ENCODE measurements at places on chromosomes 6 and 20.

DNA sequence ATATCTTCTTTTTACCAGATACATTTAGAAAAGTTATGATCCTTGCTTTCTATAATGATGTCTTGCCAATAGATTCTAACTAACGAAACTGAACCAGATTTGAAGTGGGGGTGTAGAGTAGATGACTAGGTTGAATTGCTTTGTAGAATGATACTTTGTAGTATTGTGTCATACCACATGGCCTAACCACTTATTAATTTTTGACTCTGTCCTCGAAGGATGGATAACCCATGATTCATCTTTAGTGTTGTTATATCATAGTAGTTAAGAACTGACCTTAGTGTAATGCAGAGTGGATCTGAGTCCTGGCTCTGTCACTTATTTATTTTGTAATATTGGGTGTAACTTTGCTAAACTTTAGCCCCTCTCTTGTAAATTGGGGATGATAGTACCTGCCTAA is 4.5 kb downstream of the PHF3 start:
- no peak for DNase-seq

- no peak for DNase-seq
Measured at GRCh38 chr6:89045576-89045975, 35.0 kb upstream of the PNRC1 start.

DNA sequence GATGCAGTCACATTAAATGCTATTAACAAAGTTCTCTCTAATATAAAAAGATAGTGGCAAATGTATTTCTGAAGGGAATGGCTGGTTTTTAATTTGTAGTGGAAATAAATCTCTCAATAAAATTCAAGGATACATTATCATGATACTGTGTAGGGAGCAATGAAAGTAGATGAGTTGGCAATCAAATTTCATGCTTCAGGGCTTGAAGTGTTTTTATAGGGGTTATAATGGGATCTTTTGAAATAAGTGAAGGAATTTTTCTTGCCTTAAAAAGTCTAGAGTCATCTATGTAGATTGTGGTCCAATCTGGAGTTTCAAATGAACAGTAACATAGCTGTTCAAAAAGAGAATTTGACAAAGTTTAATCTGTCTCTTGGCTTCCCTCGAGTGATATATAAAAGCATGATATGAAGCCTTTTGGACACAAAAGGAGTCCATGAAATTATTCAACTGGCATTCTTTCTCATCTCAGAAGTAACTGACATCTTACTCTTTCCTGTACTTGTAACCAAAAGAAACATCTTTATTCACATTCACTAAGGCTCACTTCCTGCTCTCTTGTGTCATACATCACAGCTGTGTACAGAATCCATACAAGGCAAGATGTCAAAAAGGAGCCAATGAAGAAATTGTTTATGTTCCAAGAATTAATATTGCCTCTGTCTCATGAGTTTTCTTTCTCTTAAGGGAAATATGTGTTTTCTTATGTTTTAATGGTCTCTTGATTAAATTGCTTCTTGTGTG is 591.0 kb upstream of the GJE1 start:
- no peak for DNase-seq

DNA sequence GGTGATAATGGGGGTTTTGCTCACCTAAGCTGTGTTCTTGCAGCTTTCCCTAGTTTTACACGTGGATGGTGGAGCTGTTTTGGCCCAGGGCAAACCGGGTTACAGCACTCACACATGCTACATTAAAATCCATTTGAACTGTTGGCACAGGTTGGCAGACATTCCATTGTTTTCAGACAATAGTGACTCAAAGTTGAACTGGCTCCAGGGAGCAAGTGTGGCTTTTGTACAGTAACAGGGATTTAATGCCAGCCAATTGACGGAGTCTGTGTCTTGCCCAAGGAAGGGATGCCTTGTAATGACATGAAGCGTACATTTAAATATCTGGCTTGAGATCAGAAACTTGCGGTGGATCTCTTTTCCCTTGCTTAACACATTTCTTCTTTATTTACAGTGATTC is 183.1 kb downstream of the DTNBP1 start:
- DNase-seq, result no peak

DNA sequence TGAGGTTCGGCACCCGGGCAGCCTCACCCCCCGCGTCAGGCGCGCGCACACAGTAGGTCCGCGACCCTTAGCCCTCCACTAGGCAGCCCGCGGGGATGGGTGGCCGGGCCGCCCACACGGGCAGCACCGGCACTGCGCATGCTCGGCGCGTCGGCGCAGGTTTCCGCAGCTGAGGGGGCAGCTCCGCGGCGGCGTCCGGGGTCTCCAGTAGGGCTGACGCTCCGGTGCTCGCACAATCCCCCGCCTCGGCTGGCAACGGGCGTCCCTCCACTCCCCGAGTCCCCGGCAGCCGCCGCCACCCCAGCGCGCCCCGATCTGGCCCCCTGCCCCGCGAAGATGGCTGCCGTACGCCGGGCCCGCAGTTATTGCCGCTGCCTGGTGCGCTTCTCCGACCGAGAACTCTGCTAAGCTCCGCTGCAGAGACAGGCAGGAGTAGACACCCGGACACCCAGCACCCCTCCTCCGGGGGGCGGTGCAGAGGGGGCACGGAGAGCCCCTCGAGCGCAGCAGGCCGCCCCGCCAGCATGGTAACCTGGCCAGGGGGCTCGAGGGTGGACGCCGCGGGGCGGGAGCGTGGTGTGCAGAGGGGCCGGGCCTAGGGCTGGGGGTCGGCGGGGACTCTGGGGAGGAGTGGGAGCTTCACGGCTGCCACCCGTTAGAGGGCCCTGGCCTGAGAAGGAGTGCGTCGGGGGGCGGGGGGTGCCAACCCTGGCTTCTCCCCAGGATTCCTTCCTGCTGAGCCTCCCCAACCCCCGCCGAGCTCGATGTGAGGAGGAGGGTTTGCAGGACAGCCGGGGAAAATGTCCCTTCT is at the start of gene FBXO9:
Gene FBXO9, plus strand, starts transcription at position 139 of the 811 bp plus-strand sequence. Its CDS starts 386 bp downstream, at position 525.
- peak; percentile 74 for DNase-seq

GRCh38 chr6:41799559-41799911 is 12.0 kb downstream of the TOMM6 start:
- DNase-seq, result no peak

- DNase-seq, result peak; percentile 73
Measured at GRCh38 chr6:135087403-135087802, 32.8 kb upstream of the HBS1L start.

- DNase-seq, result no peak
Measured at GRCh38 chr20:63345328-63346100, 15.6 kb downstream of the CHRNA4 start.

GRCh38 chr6:35719830-35720733 is 16.8 kb upstream of the ARMC12 start:
- DNase-seq, result peak; percentile 76

- peak; percentile 84 for DNase-seq
Measured at GRCh38 chr20:38143646-38144554, 21.2 kb downstream of the TGM2 start.

DNA sequence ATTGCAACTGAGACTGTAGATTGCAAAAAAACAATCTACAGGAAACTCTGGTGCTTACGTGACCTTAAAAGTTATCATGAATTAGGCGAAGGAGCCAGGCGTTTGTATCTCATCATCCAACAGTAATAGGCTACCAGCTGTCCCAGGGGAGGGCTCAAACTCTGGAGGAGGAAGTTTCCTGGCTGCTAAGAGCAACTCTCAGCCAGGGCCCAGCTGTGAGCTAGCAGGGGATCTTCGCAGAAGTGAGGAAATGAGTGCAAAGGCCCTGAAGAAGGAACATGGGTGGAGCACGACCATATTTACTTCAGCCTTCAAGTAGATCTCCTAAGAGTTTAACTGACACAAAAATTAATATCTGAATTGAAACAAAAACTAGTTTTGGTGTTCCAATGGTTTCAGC is 686.9 kb upstream of the MAP3K7 start:
- no peak for DNase-seq

GRCh38 chr6:44918671-44919296 is 409.3 kb upstream of the RUNX2 start:
- no peak for DNase-seq

GRCh38 chr20:40738976-40739375 is 49.9 kb upstream of the MAFB start:
- no peak for DNase-seq
